NCI-H1436 (cell line): ENCODE measurements at places on chromosomes 3 and 15.

DNA sequence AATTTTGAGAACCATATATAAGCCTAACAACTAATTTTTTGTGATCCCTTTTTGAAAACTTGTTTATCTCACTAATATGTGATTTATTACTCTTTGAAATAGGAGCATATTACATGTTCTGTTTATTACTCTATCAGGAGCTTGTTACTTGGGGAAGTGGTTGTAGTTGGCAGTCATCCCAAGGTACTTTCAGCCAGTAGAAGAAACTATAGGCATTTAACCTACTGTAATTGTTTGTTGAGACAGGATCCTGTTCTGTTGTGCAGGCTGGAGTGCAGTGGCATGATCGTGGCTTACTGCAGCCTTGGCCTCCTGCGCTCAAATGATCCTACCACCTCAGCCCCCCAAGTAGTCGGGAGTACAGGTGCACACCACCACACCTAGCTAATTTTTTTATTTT is 195.6 kb downstream of the TCF12 start:
- DNase-seq, result no peak

DNA sequence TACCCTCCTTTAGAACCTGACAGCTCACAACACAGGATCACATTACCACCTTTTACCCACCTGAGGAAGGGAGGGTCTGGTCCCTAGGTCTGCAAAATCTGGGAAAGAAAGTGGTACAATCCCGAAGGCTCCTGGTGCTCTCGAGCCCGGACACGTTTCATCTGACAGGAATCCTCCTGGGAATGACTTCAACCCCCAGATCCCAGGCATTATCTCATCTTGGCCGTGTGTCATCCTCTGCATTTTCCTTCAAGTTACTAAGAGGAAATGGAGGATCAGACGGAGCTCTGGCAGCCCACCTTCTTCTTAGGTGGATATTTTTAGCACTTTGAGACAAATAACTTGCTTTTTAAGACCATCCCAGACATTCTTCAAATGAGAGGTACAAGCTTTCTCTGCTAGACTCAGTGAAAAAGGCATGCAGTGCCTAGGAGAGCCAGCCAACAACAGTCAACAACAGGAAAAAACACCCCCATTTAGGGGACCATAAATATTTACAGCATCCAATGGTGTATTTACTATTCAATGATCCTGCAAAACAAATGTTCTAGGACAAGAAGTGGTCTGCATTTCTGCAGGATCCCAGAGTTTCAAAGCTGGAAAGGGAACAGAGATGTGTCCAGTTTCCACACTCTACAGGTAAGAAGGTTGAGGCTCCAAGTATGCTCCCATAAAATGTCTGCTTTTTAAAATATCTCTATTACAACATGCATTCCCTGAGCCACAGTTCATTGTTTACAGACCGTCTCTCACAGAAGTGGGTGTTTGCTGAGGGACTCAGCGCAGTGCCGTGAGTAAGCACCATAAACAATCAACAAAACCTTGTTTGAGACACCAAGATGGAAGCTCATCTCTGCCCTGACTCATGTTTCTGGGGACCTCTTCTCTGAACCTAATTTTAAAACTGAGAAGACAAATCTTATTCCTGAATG is 38.3 kb upstream of the ARHGEF3 start:
- no peak for DNase-seq

DNA sequence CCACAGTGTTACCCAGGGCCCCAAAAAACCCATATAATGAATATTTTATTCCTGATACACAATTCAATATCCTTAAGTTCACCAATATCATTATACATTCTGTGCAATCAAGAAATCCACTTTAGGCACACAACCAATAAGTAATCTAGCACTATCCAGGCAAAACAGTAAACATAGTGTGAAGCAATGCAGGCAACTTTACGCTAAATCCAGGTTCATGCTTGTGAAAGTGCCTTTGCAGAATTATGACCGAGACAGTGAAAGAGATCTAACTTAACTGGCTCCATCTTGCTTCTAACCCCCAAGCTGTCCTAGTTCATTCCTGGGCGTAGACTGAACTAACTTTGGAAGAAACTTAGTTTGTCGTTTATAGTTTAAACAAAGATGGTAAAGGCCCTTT is 34.2 kb upstream of the INO80 start:
- DNase-seq, result no peak

- DNase-seq, result no peak
Observed at GRCh38 chr3:117170094-117170493, 460.5 kb downstream of the TUSC7 start.
